ENCODE measurements at places on chromosomes 13 and 19.

GRCh38 chr13:102830646-102831045, 15.2 kb upstream of the ERCC5 start:
- no peak for DNase-seq

GRCh38 chr13:98493042-98493712, 83.7 kb downstream of the STK24 start:
- no peak for DNase-seq

DNA sequence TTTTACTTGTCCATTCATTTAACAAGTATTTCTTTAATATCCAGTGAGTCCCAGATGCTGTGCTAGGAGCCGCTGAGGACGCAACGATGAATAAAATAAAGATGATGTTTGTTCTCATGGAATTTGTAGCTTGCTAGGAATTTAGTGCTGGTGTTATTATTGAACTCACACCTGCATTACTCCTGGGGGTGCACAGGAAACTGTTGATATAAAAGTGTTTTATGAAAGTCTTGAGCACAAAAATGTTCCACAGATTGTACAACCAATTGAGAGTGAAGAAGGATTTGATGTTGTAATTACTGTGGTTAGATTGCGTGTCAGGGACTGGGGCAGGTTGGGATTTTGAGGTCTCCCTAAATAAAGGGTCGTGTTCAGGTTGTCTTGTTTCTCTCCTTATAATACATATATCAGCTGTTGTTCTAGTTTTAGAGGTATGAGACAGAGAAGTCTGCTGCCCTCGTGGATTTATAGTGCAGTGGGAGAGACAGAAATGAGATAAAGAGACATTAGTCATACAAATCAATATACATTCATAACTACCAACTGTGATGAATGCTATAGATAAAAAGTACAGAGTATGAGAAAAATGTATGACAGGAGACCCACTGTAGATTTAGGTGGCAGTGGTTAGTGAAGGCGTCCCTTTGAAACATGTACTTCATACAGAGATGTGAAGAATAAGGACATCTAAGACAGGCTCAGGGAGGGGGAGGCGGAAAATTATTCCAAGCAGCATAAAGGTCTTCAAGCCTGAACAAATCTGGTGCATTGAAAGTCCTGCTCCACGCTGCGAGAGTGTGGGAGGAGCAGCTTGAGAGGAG, 11.3 kb downstream of the CACNG6 start:
- DNase-seq: no peak

DNA sequence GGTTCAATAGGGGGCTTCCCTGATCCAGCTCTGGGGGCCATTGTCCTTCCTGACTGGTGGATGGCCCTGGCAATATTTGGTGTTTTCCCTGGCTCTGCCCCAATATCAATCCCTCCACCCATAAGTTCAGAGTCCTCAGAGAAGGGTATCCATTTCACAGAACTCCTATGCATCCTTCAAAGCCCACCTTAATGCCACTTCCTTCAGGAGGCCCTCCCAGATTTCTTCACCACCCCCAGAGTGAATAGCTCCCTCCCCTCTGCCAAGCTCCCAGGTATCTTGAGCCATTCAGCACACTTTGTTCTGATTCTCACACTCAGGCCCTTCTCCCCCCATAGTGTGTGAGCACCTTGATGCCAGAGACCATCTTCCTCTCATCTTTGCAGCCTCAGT, 5.8 kb downstream of the PPP1R14A start:
- no peak for DNase-seq

DNA sequence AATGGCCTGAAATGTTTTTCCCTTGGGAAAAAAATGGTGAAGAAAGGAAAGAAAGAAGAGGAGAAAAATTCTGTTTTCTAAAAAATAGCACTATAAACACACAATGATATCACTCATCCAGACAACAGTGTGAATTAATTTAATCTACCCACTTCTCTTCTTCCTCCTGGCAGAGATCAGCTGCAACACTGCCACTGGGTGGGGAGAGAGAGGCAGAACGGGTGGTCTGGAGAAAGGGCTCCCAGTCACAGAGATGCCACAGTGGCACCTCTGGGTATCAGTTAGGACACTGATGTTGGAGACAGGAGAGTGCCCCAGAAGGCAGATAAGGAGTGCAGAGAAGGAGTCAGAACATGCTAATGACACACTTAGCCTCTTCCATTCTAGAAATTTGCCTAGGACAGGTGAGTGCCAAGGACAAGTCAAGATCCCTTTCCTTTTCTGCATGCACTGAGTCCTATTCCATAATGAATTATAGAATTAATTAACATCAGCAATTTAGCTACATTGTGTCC, 168.6 kb downstream of the SUCLA2 start:
- no peak for DNase-seq

DNA sequence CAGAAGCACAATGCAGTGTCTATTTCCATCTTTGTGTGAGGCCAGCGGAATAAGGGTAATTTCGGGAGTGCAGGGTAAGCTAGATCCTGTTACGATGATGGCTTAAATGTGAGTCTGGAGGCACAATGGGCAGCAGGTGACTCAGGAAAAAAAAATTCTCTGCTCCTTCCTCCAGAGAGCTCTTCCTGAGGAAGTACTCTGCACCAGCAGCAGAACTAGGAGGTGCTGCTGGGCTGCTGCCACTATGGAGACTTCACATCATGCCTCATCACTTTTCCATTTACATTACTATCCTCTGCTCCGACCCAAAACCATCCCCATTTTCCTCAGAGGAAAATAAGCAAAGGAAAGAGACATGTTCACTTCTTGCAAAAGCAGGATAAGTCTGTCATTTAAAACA, 282.0 kb downstream of the DNAJC15 start:
- no peak for DNase-seq

- DNase-seq: peak; percentile 60
Measured at GRCh38 chr19:2253106-2254063, 2.8 kb downstream of the JSRP1 start.

DNA sequence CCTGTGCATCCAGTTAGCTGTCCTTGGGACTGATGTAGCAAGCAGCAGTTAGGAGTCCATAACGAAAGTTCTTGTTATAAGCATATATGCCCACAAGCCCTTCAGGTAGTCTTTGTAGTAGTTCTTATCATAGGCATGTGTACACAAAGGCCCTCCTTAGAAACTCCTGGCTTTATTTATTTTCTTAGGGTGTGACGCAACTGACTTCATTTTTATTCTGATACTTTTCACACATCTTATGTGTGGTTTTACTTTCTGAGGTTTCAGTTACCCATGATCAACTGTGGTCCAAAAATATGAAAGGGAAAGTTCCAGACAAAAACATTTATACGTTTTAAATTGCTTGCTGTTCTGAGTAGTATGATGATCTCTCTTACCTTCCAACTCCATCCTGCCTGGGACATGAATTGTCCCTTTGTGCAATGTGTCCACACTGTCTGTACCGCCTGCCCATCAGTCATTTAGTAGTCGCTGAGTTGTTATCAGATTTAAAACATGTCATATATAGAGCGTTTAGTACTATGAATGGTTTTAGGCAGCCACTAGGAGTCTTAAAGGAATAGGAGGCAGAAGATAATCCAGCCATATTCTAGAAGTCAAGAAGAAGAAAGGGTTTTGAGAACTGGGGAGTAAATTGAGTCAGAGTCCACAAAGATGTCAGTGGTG, 19.4 kb downstream of the GPC5 start:
- DNase-seq: no peak

DNA sequence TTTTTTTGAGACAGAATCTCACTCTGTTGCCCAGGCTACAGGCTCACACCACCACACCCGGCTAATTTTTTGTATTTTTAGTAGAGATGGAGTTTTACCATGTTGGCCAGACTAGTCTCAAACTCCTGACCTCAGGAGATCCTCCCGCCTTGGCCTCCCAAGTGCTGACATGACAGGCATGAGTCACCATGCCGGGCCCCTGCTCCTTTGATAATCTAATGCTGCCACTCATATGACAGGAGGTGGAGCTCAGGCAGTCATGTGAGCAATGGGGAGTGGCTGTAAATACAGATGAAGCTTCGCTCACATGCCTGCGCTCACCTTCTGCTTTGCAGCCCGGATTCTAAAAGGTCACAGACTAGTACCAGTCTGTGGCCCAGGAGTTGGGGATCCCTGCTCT, 25.1 kb downstream of the ARHGEF18 start:
- no peak for DNase-seq

DNA sequence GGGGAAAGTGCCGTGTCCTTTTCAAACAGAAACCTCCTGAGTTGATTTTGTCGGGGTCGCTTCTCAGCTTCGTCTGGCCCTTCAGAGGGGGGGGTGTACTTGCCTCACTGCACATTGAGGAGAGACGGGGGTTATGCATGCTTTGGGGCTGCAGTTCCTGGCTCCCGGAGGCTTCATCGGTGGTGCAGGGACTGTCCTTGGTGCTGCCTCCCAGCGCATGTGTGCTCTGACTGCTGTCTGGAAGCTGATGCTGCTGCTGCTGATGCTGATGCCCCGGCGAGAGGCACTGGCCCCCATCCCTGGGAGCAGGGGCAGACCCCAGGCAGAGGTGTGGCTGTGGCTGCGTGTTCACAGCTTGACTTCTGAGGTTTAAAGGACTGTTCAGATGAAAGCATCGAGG, 91.0 kb downstream of the ARHGEF7 start:
- no peak for DNase-seq

- no peak for DNase-seq
Measured at GRCh38 chr13:28425793-28426192, 69.1 kb downstream of the FLT1 start.

GRCh38 chr19:21850656-21851255, 14.8 kb upstream of the ZNF43 start:
- DNase-seq: no peak

DNA sequence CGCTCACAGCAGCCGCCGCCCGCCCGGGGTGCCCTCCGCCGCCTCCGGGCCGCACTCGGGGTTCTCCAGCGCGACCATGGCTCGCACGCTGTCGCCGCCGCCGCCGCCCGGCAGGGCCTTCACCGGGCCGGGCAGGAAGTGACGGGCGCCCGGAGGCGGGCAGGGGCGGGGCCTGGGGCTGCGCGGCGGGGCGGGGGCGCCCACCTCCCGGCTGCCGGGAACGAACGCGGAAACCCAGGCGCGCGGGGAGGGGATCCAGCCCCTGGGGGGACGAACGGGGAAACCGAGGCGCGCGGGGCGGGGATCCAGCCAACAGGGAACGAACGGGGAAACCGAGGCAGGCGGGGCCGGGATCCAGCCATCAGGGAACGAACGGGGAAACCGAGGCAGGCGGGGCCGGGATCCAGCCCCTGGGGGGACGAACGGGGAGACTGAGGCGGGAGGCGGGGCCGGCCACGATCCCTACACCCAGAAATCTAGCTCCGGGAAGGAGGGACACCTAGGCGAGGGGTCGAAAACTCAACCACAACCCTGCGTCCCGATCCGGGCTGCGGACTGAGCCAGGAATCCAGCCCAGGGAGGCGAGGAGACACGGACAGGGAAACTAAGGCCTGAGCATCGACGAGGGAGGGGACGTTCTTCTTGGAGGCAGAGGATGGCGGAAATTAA, at the start of gene R3HDM4:
R3HDM4 (minus strand) TSS at position 140 of the 669 bp plus-strand sequence; CDS start at position 78, 62 bp downstream.
- peak; percentile 86 for DNase-seq

- no peak for DNase-seq
Measured at GRCh38 chr13:97386801-97387484, 47.0 kb upstream of the RAP2A start.

DNA sequence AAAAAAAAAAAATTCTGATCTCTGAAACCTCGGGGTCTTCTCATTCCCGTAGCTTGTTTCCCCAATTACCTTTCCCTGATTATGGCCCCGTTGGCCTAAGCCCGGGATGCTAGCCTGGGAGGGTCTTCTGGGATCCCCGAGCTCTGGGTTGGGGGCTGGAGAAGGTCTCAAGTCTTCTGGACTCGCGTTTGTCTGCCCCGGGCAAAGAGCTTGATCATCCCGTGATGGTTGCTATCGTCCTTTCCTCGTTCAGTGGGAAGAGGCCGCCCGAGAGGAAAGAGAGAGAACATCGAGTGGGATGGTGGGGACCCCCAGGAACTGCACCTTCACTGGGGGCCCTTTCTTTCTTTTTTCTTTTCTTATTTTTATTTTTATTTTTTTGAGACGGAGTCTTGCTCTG, 2.4 kb downstream of the GNA15 start:
- DNase-seq: no peak

GRCh38 chr19:16561382-16561781, 10.8 kb downstream of the SLC35E1 start:
- DNase-seq: no peak

GRCh38 chr19:12956446-12957388, at the start of gene GADD45GIP1:
TSS of gene GADD45GIP1 (minus strand) at chr19:12957223. CDS start at chr19:12957212, 11 bp downstream.
- DNase-seq: peak; percentile 76

DNA sequence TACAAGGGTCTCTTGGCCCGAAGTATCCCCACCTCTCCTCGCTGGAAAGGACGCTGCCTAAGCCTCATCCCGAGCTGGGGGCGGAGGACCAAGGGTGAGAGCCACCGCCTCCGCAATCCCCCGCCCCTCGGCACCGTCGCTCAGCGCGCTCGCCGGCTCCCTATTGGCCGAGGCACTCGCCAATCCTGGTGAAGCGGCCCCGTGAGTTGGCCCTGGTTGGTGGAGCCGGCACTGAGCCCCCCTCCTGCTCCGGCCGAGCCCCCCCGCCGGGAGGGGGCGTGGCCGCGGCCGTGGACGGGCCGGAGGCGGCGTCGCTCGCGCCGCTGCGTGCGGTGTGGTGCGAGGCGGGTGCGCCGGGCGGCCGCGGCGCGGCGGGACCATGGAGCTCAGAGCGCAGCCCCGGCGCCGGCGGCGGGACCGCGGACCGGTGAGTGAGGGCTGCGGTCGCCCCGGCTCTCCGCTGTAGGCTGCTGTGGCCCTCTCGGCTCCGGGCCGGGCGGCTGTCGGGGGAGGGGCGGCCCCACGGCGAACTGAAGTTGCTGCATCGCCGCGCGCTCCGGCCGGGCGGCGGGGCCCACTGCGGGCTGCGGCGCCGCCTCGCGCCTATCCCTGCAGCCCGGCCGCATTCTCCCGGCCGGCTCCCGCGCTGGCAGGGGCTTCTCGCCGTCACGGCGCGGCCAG, at the start of gene WASF3:
WASF3 (plus strand) TSS at position 291 of the 681 bp plus-strand sequence. CDS start 84,588 bp downstream, outside the sequence.
- peak; percentile 98 for DNase-seq

DNA sequence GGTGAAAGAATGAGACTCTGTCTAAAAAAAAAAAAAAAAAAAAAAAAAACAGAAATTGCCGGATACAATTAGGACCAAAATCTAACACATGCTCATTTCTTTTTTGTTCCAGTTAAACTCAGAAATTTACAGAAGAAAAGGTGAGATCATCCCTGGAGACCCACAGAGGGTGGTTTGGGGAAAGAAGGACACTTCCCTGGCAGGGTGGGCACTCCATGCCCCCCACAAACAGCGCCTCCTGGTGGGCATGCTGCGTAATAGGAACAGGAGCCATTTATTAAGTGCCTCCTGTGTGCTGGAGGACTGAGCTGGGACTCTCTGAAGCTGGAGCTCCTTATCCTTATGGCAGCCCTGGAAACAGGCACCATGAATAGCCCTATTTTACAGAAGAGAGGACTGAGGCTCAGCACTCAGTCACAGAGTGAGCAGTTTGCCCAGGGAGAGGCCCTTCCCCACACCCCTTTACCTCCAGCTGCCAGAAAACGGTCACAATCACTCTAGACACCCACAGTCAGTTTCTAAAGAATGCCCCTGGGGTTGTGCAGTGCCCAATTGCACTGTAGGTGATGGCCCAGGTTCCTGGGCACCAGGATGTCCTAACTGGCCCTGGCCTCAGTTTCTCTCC, 10.1 kb downstream of the C19orf38 start:
- peak; percentile 59 for DNase-seq
